Neural crest cell (in vitro differentiated cells): ENCODE measurements at places on chromosomes 7 and 10. TPM values are rescaled to one million over a fixed set of nuclear protein-coding genes. Genes with fewer than 3 reads are reported as not detected.

DNA sequence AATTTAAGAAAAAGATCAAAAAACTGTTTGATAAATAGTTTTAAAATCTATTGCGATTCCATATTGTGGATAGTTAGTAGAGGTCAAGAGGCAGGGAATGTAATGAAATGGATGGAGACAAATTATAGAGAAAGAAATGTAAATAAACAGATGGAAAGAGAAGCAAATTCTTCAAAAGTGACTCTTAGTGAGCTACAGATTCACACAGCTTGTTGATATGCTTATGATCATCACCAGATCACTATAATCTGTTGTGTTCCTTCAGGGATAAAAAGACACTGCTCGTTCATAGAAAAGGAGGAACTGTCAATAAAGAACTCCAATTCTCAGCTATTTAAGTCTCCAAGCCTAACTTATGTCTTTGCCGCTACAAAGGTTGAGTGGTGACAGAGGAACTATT is 251.4 kb upstream of the SEMA3C start:
- no peak overlapping the region for H3K4me3 ChIP-seq
- H3K27ac ChIP-seq = no peak overlapping the region
- no peak for DNase-seq
- no peaks in the 10 kb centered on the region for H3K36me3 ChIP-seq
- H3K27me3 ChIP-seq = no peaks in the 10 kb centered on the region
- peaks cover 11% of the 10 kb centered on the region for H3K4me1 ChIP-seq

DNA sequence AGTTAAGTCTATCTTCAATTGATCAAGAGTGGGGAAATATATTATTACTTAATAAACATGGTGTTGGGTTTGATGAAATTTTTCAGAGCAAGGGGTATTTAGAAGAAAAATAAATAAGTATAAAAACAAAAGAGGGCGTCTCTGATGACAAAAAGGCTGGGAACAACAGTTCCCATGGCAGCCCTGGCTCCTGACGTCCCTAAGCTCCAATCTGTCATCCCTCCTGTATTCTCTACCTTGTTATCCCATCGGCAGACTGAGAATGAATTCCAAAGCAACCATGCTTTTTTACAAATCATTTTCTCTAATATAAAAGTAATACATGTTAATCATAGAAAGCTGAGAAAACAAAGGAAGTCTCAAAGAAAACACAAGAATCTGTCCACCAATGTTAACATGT is 55.5 kb downstream of the SORBS1 start:
- H3K27ac ChIP-seq = no peak overlapping the region
- H3K36me3 ChIP-seq = no peaks in the 10 kb centered on the region
- H3K4me3 ChIP-seq = no peak overlapping the region
- peaks cover 34% of the 10 kb centered on the region for H3K4me1 ChIP-seq
- no peaks in the 10 kb centered on the region for H3K27me3 ChIP-seq

DNA sequence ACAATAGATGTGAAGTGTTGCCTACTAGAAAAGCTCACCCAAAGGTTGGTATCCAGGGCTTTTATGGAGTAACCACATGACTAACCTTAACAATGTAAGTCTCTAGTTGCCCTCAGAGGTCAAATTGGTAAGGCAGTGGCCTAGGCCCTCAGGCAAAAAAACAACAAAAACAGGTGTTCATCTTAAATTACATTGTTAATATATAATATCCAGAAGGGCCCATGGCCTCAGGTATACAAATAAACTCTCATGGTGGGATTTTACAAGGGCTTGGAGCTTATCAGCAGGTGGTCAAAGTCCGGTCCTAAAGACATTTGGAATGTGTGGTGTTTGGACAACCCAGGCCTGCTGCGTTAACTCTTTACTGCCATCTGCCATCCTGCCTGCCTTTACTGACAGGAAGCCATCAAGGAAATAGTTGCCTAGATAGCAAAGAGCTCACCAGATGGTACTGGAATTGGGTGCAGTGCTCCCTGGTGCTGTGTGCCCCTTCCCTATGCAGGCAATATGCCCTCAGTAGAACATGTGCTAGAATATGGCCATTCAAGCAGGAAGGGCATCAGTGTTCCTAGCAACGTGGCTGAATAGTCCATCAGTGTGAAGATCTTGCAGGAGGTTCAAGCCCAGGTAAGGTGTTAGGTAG is 36.2 kb downstream of the TOMM7 start:
- H3K36me3 ChIP-seq = no peaks in the 10 kb centered on the region
- H3K27ac ChIP-seq = no peak overlapping the region
- no peak for DNase-seq
- H3K27me3 ChIP-seq = no peaks in the 10 kb centered on the region

CCDC146 gene
- 3.2 and 6.4 TPM in 2 replicates for total RNA-seq

- no peak overlapping the region for H3K4me3 ChIP-seq
- no peaks in the 10 kb centered on the region for H3K36me3 ChIP-seq
These were observed 132.6 kb downstream of the CELF2 start for GRCh38 chr10:11150231-11150731.

RAMP3 gene
- total RNA-seq = not detected in 2 replicates

LLCFC1 gene
- not detected in 2 replicates for total RNA-seq

DNA sequence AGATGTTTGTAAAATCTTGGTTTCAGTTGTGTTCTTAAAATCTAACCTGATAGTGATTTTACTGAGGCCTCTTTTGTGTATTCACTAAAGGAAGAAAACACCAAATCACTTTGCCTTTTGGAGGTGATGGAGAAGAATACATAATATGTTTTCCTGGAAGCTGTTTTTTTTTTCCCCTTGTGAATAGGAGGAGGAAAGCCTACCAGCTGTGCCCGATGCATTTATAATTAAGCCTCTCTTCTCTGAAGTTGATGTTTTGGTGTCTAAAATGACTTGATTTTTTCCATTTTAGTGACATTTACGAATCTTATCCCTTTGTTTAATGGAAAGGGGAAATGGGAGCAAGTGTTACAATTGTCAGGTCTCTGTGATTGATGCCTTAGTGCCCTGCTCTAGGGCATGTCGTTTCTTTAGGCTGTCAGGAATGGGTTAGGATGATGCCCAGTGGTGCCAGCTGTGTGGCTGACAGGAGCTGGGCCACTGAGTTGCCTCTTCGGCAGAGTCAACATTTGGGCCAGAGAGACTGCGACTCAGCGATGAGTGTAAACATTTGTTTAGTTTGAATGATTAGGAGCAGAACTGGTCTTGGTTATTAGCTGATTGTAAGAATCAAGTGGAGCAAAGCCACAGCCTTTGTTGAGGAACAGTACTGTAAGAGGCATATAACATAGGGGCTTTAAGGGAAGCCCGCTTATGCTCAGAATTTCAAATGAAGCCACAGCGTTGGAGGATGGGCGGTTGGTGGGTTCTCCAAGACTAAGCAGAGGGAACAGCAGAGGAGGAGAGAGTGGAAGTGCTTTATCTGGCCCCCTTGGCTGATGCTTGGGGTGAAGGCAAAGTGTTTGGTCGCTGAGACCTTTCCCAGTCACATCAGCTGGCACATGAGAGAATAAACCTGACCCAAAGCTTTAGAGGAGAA is 81.6 kb downstream of the CDK14 start:
- H3K4me1 ChIP-seq = peaks cover 29% of the 10 kb centered on the region
- DNase-seq = no peak
- no peaks in the 10 kb centered on the region for H3K27me3 ChIP-seq
- peak overlapping the region; percentile 4 for H3K27ac ChIP-seq

PON1 gene
- total RNA-seq = not detected in 2 replicates

PTF1A gene
- total RNA-seq = 0.16 TPM in 1 of 2 replicates, not detected in the other

GRCh38 chr7:5282543-5283316 is at the start of gene SLC29A4:
TSS of gene SLC29A4 (plus strand) at chr7:5282943. CDS start at chr7:5287817, 4,874 bp downstream.
- DNase-seq = peak; percentile 46
- no peaks in the 10 kb centered on the region for H3K4me1 ChIP-seq
- H3K4me3 ChIP-seq = no peak within 1 kb of the TSS
- no peaks in the 10 kb centered on the region for H3K36me3 ChIP-seq
- H3K27ac ChIP-seq = no peak within 1 kb of the TSS

- H3K4me1 ChIP-seq = peaks cover 20% of the 10 kb centered on the region
- no peak overlapping the region for H3K4me3 ChIP-seq
- DNase-seq = no peak
- peaks cover 23% of the 10 kb centered on the region for H3K36me3 ChIP-seq
- H3K27me3 ChIP-seq = no peaks in the 10 kb centered on the region
- no peak overlapping the region for H3K27ac ChIP-seq
These were observed 24.8 kb downstream of the BRAF start for GRCh38 chr7:140899883-140900282.

DNA sequence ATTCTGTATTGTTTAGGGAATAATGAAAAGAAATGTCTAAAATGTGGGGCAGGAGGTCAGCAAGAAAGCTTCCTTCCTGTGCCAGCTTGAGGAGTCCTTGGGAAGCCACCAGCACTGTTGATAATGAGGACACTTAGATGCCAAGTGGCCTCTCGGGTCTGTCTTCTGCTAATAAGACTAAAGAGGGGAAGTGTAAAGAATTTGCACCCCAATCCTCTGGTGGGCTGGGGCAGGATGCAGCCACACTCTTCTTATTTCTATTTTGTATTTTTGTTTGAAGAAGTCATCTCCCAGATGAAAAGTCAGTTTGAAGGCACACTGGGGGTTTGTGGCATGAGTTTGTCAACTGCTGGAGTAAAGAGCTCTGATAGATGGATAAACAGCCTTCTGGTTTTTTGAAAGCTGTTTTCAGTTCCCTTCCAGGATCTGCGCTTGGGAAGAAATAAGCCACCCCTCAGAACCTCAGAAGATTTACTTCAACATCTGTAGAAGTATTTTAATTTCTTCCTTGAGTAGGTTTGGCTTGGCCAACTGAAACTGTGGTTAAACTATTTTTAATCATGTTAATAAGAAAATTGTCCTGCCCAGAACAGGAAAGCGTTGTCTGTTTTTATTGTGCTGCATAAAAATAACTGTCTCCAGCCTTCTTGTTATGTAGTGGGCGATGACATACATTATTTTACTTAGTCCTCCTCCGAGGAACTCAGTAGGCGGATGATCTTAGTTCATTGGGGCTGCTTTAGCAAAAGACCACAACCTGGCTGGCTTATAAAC is 128.8 kb upstream of the GPR26 start:
- H3K36me3 ChIP-seq = no peaks in the 10 kb centered on the region
- H3K27me3 ChIP-seq = peaks cover 22% of the 10 kb centered on the region
- H3K27ac ChIP-seq = no peak overlapping the region
- H3K4me1 ChIP-seq = no peaks in the 10 kb centered on the region
- no peak for DNase-seq

LIPF gene
- not detected in 2 replicates for total RNA-seq

GRCh38 chr10:6218692-6219493 is 16.2 kb downstream of the PFKFB3 start:
- no peak for DNase-seq
- H3K27ac ChIP-seq = no peak overlapping the region
- H3K4me1 ChIP-seq = no peaks in the 10 kb centered on the region
- no peaks in the 10 kb centered on the region for H3K27me3 ChIP-seq

DNA sequence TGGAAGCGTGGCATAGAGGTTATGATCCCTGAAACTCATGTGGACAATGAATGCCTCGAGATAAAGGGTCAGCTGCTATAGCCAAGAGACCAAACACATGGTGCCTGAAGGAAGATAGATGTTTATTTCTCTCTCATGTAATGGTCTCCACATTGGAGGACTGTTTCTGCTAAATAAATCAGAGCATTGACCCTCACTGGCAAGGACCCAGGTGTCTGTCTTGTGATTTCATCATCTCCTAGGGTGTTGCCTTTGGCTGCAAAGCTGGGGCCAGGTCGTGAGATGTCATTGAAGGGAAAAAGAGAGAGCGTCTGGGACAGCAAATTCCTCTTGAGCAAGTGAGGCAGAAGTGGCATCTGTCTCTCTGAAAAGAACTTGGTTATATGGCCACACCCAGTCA is 64.6 kb downstream of the JCAD start:
- H3K4me3 ChIP-seq = no peak overlapping the region
- H3K36me3 ChIP-seq = no peaks in the 10 kb centered on the region
- no peaks in the 10 kb centered on the region for H3K27me3 ChIP-seq
- H3K27ac ChIP-seq = no peak overlapping the region
- peaks cover 6% of the 10 kb centered on the region for H3K4me1 ChIP-seq

SPDYE18 gene
- total RNA-seq = 0.30 TPM in 1 of 2 replicates, not detected in the other

OR2A12 gene
- total RNA-seq = not detected in 2 replicates

- H3K27me3 ChIP-seq = no peaks in the 10 kb centered on the region
- H3K36me3 ChIP-seq = peaks cover 23% of the 10 kb centered on the region
- peaks cover 28% of the 10 kb centered on the region for H3K4me1 ChIP-seq
- no peak overlapping the region for H3K27ac ChIP-seq
- no peak for DNase-seq
- no peak overlapping the region for H3K4me3 ChIP-seq
These were observed 440.6 kb downstream of the PARD3 start for GRCh38 chr10:34374356-34375045.

AOAH gene
- not detected in 2 replicates for total RNA-seq

DNA sequence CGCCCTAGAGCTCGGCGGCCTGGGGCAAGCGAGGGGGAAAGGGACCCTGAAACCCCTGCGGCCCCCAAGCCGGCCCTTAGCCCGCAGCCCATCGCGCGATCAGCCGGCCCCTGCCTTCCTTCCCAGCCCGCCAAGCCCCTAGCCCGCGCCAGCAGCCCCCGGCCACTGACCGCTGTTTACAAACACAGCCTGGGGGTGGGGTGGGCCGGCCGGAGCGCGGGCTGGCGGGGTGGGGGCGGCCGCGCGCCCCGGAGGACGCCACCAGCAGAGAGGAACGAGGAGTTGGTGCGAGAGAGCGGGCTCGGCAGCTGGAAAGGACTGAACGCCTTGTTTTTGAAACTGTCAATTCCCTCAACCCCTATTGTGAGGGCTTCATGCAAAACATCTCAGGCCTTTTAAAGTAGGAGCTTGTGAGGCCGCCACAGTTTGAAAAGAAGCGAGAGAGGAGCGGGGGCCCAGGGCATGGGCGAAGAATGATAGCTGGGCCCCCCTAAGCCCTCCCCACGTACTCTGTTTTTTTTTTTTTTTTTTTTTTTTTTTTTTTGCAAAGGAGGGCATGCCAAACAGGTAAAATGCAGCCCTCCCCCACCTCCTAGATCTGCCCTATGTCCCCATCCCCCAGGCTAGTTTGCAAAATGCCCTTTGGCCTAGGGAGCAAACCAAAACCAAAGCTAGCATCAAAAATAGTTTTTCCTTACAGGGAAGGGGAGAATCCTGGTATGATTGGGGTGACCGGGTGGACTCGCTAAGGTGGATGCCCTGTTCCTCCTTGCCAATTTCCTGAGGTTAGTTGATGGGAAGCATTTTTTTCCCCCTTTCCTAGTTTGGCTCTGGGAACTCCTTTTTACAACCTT is 15.0 kb downstream of the SKIDA1 start:
- peak overlapping the region; percentile 97 for H3K4me3 ChIP-seq
- H3K36me3 ChIP-seq = peaks cover 2% of the 10 kb centered on the region
- H3K27ac ChIP-seq = peak overlapping the region; percentile 88
- H3K27me3 ChIP-seq = peaks cover 22% of the 10 kb centered on the region
- H3K4me1 ChIP-seq = peaks cover 90% of the 10 kb centered on the region

GBX1 gene
- total RNA-seq = 2.0 and 2.4 TPM in 2 replicates
